Peyer's patch (tissue), 4 donors: ENCODE measurements at places on chromosomes 7 and 10. TPM values are rescaled to one million over a fixed set of nuclear protein-coding genes. Genes with fewer than 3 reads are reported as not detected.

DNA sequence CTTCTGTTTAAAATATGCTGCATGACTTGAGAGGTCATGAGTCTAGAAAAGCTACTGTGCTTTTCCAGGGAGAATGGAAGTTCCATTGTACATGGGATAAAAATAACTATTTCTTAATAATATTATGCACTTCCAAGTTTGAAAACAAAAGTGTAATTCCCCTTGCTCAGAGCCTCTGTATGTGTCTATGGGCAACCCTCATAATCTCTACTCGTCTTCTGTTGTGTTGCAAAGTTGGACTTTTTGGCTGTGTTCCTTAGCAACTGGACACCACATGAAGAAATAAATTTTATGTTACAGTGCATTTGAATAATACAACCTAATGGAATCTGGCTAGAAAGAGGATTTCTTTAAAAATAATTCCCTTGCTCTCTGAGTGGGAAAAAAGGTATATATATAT is 242.6 kb downstream of the TWIST1 start:
- DNase-seq = no peak

DNA sequence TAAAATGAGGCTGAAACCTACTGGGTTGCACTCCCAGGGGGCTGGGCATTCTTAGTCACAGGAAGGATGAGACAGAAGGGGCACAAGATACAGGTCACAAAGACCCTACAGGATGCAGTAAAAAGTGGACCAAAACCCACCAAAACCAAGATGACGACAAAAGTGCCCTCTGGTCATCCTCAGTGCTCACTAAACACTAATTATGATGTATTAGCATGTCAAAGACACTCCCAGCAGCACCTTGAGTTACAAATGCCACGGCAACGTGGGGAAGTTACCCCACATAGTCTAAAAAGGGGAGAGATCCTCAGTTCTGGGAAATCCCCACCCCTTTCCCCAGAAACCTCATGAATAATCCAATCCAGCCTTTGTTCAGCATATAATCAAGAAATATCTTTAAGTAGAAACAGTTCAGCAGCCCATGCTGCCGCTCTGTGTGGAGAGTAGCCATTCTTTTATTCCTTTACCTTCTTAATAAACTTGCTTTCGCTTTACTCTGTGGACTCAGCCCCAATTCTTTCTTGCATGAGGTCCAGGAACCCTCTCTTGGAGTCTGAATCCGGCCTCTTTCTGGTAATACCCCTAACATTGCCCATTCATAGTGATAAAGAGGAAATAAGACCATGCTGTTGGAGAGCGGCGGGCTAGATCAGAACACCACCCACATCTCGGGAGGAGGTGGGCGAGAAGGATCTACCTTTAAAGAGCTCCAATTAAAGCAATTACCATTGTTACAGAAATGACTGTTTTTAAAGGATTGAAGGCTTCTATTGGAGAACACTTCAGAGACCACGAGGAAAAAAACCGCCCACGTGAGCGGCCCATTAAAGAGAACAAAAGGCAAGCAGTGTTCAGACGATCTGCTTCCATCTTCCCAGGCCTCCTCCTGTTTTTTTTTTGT is 170.9 kb downstream of the USP6NL start:
- DNase-seq = no peak

DNA sequence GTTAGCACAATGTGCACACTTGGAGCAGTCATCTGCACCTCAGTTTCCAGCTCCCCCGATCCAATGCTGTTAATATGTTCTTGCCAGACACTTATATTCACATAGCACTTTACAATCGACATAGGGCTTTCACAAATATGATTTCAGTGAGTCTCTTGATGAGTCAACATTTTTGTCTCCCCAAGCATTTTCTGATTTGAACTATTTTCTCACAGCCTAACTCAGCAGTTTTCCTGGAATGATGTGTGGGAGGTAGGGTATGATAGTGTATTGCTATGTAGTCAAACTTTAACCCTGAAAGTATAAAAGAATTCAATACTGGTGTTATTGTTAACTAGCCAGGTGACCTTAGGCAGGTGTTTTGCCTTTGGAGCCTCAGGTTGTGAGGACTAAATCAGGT is 82.5 kb upstream of the LRGUK start:
- no peak for DNase-seq

- no peak for DNase-seq
Observed at GRCh38 chr10:61047081-61047480, 103.1 kb upstream of the RHOBTB1 start.

DNA sequence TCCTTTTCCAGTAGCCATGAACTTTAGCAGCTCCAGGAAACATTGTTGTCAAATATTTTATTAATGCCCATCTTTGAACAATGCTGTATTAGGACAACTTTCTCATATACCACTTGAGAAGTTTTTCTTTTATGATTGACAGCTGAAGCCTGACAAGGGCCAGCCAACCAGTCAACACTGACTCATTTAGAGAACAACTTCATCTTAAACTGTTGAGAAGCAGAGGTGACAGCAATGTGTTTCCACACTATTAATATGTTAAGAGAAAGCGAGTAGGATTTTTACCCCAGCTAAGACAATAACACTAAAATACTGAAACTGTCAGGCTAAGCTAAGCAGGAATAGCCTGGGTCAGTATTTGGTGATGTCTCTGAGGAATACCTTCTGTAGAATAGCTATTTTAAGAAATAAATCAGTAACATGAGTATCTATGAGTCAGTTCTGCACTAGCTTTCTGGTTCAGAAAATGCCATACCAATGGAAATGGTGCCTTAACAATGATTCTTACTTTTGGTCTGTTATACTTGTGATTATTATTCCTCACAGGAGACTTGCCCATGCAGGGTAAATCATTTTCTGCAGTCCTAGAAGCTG is 168.8 kb upstream of the POT1 start:
- no peak for DNase-seq

GRCh38 chr10:116272440-116273283 is at the start of gene GFRA1:
Gene GFRA1, minus strand, starts transcription at chr10:116273206. Its CDS starts 1,177 bp downstream, at chr10:116272029.
- no peak for DNase-seq

CALHM1 gene
- not detected for total RNA-seq

DOCK1 gene
- total RNA-seq = 117 TPM
